T-helper 2 cell treated with Interferon-gamma antibody and Interleukin-4, amounts not matched to agents 5 μg/mL and 100 μg/mL, for 36 hours (primary cell): ENCODE measurements at places on chromosomes 11 and 22.
A peak's percentile ranks its signal among the peaks of the same experiment; 100 is the strongest.

GRCh38 chr11:127726367-127726766 lies 725.8 kb upstream of the KIRREL3 start:
- no peak for DNase-seq

DNA sequence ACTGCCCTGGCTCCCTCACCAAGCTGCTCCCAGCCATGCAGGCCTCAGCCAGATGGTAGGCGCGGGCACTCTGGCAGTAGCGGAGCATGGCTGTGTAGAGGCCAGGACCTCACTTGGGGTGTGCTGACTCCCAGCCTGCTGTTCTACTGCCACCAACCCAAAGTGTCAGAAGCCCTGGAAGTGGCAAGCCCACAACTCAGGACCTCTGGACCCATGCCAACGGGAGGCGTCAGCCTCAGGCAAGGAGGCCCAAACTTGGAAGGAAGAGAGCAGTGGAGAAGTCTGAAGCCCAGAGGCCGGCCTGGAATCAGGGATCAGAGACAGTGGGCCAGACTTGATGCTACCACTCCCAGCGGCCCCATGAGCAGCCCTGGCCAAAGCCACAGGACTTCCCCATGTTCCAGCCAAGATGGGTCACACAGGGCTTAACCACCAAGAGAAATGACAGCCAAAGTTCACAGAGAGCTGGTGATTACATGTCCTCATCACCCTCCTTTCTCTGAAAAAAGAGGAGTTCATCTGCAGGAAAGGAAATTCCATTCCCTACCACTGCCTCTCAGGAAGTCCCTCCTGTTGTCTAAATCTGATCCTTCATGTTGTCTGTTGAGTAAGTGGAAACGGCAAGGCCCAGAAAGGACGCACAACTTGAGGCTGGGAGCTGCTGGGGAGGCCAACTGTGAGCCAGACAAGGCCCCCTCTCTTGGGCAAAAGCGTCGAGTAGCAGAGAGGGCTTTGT lies 4.4 kb downstream of the ARRB1 start:
- no peak for DNase-seq

GRCh38 chr11:121881806-121882205 lies 234.2 kb downstream of the BLID start:
- DNase-seq, result no peak

DNA sequence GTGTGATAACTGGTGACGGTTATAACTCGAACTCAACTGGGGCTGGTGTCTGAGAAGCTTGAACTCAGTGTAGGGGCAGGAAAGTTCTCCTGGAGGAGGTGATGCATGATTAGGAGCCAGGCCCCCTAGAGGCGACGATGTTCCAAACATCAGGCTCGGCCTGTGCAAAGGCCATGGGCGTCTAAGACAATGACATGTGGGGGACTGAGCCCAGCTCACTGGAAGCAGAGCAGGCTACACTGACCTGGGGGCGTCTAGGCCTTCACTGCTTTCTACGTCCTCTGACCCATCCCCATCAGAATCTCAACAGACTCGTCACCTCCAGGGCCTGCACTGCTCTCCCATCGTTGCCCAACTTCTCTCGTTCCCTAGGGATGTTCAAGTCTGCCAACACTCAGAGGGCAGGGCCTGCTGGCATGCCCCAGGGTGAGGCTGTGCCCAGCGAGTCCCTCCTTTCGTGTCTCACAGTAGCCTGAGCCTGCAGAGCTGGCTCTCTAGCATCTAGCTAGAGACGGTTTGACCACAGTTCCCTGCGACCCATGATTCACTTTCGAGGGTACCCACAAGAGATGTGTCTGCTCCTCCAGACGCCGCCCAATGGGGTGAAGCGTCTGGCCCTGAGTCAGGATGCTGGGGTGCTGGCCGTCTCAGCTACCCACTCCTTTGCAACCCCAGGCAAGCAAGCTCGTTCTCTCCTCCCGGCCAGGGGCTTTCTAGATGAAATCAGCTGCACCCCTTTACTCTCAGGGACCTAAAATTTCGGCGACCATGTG lies 1.1 kb upstream of the ATG16L2 start:
- DNase-seq, result peak; percentile 88

DNA sequence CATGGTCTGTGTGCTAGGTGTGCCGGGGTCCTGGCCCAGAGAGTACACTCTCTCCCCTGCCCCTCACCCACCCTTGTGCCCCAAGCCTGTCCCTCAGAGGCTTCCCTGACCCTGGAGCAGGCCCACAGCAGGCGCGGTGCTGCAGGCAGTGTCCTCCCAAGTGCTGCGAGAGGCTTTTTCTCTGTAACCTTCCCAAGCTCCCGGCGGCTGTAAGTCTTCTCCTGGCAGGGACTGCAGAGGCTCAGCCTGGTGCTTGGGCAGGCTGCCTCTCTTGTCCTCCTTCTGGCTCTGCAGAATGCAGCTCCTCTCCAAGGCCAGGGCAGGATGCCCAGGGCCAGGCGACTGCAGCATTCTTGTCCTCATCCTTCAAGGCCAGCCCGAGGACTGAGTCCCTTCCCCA lies 15.9 kb downstream of the RFPL1 start:
- no peak for DNase-seq
